Kidney tubule cell (primary cell): ENCODE measurements at places on chromosomes 5 and 9.

DNA sequence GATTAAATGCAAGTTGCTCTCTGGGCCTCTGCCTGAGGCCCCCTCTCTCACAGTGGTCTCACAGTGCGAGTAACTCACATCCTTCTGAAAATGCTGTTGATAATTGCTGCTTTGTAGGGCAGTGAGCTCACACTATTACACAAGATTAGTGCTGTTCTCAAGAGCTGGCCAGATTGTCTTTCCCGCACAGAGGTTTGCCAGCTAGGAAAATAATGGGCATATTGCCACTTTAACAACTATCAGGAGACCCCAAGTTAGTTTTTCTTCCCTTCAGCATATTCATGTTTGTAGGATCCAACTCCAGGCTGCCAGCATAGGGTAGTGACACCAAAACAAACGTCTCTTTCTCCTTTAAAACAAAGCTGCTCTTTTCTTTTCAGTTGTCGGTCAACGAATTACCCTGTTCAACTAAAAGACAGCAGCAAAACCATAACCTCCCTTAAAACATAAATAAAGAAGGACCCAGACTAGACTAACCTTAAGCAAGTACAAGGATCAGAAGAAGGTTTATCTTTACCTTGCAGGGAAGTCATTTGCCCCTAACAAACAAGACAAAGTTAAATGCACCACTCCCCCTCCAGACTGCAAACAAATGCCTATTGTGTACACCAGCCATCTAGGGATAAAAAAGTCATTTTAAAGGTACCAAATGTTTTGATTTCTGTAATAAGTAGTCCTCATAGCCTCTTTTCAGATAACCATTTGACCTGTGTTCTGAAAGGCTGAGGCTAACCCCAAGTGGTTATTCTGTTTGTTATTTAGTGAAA lies 91.4 kb downstream of the VCAN start:
- DNase-seq: no peak

DNA sequence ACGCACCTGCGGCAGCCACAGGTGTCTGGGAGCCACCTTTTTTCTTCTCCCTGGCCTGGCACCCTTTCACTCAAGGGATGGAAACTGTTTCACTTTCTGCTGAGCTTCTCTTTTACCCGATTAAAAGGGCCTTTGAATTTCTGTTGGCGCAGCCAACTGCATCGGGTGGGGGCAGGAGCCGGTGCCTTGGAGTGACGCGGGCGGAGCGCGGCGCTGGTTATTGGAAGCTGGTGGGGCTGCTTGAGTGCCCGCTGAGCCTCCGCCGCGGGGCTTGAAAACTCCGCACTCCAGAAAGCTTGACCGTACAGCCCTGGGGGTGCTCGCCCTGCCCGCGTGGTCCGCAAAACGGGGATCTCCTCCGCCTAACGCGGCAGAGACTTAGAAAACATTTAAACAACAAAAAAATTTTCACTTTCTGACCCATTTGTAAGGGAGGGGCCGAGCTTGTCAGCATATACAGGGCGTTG lies 52.0 kb upstream of the TJP2 start:
- peak; percentile 82 for DNase-seq

GRCh38 chr9:125519734-125520133 lies 187.3 kb downstream of the MAPKAP1 start:
- DNase-seq: no peak

DNA sequence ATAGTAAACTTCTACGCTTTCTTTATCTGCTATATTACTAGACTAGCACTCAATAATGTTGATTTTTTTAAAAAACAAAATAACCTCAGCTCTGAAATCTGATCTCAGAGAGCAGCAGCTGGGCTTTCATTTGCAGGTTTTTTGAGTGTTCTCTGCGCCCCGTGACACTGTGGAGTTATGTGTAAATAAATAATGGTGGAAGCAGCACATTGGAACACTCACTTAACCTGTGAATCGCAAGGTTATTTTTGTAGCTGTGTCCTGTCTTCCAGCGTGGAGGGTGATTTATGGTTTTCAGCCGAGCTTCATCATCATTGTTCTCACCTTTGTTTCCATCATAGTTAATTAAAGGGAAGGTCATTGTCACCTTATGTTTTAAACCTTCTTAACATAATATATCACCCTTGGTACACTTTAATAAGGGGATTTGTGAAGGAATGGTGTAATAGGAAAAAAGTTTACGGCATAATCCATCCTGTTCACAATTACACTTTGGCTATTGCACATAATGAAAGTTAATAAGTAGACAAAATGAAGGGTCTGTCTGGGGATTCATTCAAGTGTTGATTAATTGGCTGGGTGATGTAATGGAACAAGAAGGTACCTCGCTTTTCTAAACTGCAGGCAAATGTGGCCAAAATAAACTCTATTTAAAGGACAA lies 493.3 kb upstream of the ADAMTS16 start:
- DNase-seq: peak; percentile 64

GRCh38 chr5:30957591-30957990 lies 235.9 kb upstream of the CDH6 start:
- DNase-seq: no peak

DNA sequence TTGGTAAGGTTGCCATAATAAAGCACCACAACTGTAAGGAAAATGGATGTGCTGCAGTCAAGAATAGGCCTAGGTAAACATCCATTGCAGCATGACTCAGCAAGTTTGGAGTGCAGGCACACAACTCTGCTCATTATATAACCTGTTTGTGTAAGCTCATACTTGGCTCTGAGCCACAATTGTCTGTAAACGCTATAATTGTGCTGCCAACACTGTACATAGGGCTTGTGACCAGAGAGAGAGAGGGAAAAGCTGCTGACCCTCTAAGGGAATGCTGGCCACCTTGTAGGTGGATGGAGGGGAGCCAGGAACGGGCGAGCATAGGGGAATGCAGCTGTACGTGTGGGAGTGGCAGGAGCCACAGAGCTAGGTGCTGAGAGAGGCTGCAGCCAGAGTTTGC lies 2186.5 kb upstream of the ACO1 start:
- peak; percentile 20 for DNase-seq

- DNase-seq: no peak
Measured at GRCh38 chr5:142684508-142685041, 1.3 kb downstream of the FGF1 start.

DNA sequence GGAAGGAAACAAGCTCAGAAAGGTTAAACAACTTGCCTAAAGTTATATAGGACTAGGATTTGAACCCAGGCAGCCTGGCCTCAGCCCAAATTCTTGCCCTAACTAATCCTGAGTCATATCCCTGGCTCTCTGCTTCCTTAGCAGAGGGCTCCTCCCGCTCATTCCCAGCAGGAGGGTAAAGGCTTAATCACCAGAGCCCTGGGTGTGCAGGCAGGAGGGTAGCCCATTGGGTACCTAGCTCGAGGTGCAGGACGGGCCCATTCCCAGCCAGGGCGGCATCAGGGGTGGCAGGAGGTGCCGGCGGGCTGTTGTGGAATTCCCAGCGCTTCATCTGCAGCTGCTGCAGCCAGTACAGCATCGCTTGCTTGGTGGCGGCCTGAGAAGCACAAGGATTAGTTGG lies 3.9 kb downstream of the TBC1D2 start:
- peak; percentile 87 for DNase-seq

- DNase-seq: no peak
Measured at GRCh38 chr5:6660688-6661087, 27.4 kb downstream of the SRD5A1 start.

GRCh38 chr5:62538017-62538942 lies 40.3 kb upstream of the LRRC70 start:
- DNase-seq: peak; percentile 52

DNA sequence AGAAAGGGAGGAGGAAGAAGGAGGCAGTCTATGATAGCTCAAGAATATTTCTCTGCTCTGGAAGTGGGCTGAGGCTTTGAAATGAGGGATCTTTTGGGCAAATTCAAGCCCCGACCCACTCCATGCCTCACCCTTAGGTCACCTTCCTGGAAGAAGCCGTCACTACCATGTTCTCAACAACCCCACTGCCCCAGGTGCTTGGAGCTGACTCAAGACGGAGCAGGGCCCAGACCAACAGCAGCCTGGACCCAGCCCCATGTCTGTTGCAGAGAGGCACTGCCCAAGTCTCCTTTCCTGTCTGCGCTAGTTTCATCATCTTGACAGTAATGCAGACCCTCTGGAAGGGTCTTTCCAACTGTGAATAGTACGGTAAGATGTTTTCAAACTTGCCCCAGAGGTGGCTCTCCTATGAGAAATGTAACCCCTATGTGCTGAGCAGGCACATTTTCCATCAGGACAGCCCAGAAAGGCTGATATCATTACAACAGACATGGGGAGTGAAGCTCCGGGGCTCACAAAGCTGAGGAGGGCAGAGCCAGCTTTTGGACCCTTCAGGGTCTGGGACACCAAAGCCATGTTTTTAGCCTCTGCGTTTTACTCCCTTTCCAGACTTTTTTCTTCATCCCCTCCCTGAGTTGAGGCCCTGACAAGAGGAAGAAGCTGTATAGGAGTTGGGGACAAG lies 128.2 kb upstream of the LARP1 start:
- DNase-seq: no peak

DNA sequence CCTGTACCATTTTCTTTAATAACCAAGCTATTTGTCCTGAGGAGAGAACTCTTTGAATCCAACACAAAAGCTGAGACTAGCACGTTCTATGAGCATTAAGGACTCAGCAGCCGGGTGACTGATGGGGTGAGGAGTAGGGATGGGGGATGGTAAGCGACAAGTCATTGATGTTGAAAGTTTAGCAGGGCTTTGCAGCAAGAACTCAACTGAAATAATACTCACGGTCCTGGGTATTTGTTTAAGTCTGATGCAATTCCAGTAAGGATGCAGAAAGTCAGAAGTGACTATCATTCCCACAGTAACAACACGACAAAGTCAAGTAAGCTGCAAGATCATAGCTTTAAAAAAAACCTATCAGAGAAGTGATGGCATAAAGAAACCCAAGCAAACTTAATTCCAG lies 131.1 kb downstream of the ACTL7B start:
- DNase-seq: no peak

GRCh38 chr9:79572608-79573411 lies 1.0 kb downstream of the TLE4 start:
- peak; percentile 17 for DNase-seq

DNA sequence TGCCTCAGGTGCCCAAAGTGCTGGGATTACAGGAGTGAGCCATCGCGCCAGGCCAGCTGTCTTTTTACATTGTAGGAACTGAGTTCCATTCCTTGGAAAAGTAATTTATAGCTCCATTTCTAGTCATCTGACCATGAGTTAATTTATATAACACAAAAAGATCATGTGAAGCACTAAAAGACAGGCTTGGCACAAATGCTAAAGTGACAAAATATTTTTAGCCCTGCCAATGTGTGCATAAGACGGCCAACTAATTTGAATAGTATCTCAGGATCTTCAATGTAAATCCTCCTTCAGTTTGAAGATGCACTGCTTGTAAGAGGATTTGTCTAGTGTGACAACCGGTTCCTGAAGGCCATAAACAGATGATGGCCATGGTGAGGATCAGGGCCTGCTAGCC lies 49.1 kb downstream of the MTMR12 start:
- no peak for DNase-seq

- peak; percentile 76 for DNase-seq
Measured at GRCh38 chr9:123335193-123335985, 20.6 kb upstream of the CRB2 start.

DNA sequence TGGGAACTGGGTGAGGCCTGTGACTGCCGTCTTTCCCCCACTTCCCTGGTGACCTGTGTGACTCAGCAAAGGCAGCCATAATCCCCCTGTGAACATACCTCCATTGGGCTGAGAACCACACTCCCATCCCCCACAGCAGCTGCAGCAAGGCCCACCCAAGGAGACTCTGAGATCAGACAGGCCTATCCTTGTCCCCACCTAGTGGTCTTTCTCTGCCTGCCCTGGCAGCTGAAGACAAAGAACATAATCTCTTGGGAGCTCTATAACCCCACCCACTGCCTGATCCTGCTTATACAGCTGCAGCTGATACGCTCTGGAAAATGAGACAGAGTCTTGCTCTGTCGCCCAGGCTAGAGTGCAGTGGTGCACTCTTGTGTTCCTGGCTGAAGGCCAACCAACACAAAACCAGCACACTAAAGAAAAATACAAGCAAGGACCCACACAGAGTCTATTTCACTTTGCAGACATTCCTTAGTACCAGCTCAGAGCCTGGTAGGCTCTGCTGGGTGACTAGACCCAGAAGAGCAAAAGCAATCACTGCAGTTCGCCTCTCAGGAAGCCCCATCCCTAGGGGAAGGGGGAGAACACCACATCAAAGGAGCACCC lies 106.7 kb downstream of the MCTP1 start:
- peak; percentile 90 for DNase-seq

DNA sequence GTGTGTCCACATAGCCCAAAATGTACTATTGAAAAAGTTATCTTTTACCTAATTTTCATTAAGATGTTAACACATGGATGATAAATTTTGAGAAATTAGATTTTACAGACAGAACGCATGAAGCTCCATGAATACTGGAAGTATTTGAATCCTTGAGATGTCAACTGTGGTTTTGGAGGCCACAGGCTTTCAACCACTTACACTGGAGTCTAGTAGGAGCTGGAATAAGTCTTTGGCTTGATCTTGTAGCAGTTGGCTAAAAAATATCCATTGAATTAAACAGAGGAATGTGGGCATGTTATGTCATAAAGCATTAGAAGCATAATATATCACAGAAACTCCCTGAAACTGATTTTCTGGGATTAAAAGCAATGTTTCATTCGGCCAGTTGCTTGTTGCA lies 52.9 kb downstream of the CAMK4 start:
- no peak for DNase-seq

DNA sequence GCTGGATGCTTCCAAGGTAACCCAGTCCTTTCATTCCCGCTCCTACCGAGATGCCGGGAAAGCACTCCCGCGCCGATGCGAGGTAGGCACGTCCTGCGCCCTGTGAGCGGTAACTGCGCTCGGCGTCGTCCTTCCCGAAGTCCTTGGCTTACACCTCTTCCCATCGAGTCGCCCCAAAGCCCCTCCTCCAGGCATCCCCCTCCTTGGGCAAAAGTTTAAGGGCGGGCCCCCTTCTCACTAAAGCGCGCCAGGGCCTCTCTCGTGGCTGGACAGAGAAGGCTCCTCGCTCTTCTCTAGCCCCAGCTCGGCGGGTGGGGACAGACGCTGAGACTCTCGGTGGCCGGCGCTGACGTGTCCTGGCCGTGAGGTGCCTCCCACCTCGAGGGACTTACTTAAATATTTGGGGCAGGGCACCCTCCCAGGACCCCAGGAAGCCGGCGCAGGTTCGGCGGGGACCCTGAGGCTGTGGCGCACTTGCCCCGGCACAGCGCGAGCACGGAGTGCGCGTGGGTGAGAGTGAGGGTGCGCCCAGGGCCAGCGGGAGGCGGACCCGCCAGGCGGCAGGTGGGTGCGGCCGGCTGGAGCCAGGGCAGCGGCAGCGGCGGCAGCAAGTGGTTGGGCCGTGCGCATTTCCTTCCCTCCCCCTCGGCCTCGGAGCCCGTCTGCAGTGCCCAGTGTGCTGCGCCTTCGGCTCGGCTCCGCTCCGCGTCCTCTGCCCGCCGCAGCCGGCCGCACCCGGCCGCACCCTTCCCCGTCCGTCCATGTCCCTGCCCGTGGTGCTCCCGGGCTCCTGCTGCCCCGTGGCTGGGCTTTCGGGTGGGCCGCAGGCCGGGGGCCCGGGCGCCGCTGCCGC lies at the start of gene ENTREP1:
Gene ENTREP1 (plus strand): TSS at position 667 of the 853 bp plus-strand sequence. CDS start 95 bp downstream, at position 762.
- peak; percentile 87 for DNase-seq

GRCh38 chr9:91729558-91729842 lies 220.5 kb downstream of the ROR2 start:
- DNase-seq: peak; percentile 50

- DNase-seq: no peak
Measured at GRCh38 chr5:59037041-59037440, 454.2 kb downstream of the RAB3C start.
